T-helper 17 cell (primary cell): ENCODE measurements at places on chromosomes 1 and 21. TPM values are rescaled to one million over a fixed set of nuclear protein-coding genes. Genes with fewer than 3 reads are reported as not detected.

GRCh38 chr1:157404063-157404501, 148.2 kb downstream of the FCRL5 start:
- DNase-seq = no peak

DNA sequence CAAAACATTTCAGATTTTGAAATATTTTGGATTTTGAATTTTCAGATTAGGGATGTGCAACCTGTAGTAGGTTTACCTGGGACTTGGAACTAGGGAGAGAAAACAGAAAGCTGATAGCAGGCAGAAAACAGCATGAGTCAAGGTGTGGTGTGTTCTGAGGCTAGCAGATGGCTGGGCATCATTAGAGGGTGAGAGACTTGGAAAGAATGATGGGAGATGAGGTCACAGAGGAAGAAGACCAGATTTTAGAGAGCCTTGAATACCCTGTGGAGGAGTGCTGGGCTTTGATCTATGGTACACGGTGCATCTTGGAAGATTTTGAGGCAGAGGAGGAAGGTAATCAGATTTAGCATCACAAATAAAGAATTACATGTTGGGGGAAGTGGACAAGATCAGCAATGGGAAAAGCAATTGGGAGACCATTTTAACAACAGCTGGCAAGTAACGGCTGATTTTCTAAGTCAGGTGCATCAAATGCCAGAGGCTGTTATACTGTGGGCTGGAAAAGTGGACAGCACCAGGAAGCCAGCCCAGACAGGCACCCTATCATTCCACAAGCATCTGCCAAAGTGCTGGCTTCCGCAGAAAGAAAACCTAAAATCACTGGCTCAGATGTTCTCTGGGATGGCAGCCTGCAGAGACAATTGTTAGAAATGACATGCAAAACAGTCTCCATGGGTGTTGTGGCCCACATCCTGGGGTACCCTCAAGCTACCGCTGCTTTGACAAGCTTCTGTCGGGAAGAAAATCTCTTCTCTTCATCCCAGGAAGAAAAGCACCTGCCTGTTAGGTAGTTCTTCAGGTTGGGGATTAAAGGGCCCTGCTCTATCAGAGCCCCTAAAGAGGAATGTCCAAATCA, 30.9 kb upstream of the CAMK1G start:
- DNase-seq = no peak

DNA sequence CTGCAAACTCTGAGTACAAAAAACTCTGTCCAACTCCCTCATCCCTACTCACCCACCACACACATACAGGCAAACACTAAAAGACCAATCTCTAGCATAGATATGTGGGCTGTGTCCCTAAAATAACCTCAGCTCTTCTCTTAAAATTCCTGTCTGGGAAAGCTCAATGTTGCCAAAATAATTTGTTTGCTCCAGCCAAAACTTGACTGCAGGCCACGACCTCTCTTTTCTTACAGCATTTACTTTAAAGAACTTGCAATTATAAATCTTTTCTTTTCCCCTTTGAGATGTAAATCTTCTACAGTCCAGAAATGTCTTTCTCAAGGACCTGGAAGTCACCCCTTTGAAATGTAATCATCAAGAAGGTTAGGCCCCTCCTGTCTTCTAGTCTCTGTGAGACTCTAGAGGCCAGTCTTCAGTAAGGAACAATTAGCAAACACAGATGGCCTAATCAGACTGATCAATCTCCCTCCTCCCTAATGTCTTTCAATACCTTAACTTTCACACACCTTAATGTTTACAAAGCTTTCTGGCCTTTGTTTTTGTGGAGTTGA, 483.6 kb upstream of the RGS18 start:
- DNase-seq = no peak

DNA sequence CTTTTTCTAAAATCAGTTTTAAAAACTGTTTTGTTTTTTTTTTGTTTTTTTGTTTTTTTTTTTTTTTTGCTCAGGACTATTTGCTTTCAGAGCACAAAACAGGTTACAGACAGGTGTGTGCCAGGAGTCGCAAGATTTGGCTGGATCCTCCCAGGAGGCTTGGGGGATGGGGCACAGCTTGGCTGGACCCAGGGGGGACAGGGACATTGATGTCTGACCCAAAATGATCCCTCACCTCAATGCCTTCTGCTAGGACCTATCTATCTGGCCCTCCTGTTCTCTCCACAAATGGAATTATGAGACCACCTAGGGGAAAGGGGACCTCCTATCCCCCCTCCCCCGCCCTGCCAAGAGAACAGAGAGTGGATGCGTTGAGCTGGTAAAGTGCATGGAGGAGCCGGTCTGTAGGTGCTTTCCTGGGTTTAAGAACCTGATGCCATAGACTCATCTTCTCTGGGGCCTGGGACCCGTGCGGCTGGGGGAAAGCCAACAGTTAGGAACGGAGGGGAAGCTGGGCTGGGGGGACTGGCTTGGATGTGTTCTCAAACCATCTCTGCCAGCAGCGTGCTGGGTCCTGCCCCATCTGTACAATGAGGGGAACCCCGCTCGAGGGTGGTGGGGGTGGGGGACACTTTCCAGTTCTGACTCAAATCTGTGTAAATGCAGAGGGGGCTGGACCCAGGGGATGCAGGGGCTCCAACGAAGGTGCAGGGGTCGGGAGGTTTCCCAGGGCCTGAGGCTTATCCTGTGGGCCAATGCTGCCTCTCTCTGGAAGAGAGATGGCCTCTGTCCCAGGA, 28.9 kb downstream of the RUNX3 start:
- DNase-seq = no peak

AMY1A gene
- not detected for total RNA-seq

RAB7B gene
- 0.18 TPM for total RNA-seq

TIPRL gene
- total RNA-seq = 17.5 TPM

- DNase-seq = no peak
These were observed 88.4 kb upstream of the C1orf174 start for GRCh38 chr1:3988431-3988830.

- DNase-seq = no peak
These were observed 29.9 kb downstream of the ACTN2 start for GRCh38 chr1:236716160-236716559.

DNA sequence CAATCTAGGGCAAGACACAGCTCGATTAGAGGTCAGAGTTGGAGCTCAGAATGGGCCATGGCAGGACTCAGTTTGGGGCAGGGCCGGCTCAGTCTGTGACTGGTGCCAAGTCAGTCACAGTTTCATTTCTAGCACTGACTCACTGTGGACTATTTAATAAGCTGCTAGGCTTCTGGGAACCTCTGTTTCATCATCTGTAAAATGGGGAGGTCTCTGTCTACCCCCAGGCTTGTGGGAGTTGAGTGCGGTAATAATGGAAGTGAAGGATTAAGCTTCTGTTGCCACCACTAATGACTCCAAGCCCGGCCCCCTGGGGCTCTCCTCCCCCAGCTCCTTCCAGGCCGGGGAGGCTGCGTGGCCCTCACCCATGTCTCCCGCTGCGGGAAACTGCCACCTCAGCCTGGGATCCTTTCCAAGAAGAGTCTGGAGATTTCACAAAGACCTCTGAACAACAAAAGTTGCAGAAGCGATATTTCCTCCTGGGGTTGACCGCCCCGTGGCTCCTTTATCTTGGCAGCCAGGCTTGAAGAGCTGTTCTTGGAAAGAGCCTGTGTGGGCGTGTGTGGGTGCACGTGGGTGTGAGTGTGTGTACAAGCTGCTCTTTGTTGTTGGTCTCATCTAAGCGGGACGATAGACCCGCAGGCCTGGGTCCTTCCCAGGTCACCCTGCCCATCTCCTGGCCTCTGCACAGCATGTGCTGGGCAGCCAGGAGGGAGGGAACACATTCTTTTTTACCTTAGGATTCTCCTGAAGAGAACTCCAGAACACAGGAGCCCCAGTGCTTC, 29.1 kb downstream of the KNCN start:
- no peak for DNase-seq

DNA sequence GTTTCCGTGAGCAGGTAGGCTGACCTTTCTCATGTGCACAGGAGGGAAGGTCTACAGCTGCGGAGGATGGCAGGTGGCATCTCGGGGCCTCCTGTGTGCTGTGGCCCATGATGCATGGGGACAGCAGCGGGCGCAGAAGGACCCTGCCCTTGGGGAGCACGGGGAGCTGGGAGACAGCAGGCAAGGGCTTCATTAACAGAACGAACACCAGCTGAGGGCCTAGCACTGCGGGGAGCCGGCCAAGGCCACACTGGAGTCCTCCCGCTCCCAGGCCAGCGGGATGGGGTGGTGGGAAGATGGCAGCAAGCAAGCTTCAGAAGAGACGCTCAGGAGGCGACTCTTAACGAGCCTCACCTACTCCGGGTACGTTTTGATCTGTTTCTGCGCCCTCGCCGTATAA, 66.6 kb downstream of the SCCPDH start:
- no peak for DNase-seq

- peak; percentile 22 for DNase-seq
These were observed 227.7 kb upstream of the SAMSN1 start for GRCh38 chr21:14773777-14774345.

- DNase-seq = no peak
These were observed 80.9 kb upstream of the KRTAP19-8 start for GRCh38 chr21:31119199-31119598.

GRCh38 chr21:38944402-38944801, 138.7 kb downstream of the ETS2 start:
- DNase-seq = no peak

- no peak for DNase-seq
These were observed 26.3 kb downstream of the CTNNBIP1 start for GRCh38 chr1:9883585-9884449.

DNA sequence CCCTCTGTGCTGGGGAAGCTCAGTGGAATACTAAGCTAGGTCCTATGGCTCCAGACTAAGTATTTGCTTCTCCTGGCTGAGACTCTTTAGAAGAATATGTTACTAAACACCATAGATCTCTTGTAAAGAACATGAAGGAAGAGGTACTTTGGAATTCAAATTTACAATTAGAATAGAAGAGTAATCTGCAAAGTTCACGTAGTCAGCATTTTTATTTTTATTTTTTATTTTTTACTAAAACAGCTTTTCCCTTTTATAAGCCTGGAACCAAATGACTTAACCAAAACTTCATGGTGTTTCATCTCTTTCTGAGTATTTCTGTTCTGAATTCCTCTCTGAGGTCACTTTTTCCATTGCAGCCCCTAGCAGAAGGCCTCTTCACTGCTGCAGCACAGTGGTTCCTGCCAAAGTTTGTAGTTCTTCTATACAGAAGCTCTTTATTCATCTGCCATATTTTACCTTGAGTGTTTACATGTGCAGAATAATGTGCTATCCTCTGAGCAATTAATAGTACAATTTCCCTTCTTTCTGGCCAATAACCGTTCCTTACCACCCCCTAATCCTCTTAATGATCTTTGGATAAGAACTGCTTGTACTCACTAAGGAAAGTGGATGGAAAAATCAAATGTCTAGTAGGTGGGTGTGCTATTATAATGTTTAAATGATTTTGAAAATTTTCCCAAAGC, 27.2 kb downstream of the TSEN15 start:
- no peak for DNase-seq

AMY1C gene
- total RNA-seq = not detected

FNDC10 gene
- total RNA-seq = 3.4 TPM

DNA sequence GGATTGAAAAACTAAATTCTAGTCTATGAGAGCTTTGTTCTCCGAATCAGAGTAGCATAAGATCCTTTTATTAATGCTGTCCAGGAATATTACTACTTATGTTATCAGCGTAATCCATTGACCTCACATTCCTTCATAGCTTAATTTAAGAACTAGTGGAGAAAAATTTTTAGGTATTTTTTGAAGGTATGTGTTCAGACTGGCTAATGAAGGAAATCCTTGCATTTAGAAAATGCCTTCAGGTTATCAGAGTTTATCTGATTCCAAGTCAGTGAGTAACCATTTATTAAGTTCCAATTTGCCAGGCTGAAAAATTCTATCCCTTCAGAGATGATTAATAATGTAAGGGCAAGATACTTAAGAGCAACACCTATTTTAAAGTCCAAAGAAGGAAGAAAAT, 338.2 kb upstream of the B3GALT2 start:
- no peak for DNase-seq

GRCh38 chr1:57311411-57311810, 112.4 kb downstream of the DAB1 start:
- no peak for DNase-seq

DNA sequence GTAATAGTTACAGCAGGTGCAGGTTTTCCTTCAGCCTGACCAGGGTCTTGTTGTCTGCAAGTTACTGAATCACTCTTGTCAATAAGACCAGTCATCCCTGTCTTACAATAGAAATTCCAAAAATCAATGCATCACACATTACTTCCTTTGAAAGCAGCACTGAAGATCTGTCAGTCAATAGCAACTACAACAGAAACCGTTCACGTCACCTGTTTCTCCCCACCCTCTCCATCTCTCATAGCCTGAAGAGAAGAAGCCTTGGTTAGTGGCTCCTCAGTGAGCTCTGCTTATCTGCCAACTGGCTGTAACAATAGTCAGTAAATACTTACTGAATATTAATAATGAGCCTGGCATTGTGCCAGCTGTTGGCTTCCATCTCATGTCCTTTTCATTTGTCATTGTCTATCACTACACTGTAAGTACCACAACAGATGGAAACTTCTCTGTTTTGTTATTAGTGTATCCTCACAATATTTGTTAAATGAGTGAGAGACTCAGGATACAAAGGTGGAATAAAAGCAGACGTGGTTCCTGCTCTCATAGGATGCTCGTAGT, 195.2 kb downstream of the S1PR1 start:
- DNase-seq = no peak

DNA sequence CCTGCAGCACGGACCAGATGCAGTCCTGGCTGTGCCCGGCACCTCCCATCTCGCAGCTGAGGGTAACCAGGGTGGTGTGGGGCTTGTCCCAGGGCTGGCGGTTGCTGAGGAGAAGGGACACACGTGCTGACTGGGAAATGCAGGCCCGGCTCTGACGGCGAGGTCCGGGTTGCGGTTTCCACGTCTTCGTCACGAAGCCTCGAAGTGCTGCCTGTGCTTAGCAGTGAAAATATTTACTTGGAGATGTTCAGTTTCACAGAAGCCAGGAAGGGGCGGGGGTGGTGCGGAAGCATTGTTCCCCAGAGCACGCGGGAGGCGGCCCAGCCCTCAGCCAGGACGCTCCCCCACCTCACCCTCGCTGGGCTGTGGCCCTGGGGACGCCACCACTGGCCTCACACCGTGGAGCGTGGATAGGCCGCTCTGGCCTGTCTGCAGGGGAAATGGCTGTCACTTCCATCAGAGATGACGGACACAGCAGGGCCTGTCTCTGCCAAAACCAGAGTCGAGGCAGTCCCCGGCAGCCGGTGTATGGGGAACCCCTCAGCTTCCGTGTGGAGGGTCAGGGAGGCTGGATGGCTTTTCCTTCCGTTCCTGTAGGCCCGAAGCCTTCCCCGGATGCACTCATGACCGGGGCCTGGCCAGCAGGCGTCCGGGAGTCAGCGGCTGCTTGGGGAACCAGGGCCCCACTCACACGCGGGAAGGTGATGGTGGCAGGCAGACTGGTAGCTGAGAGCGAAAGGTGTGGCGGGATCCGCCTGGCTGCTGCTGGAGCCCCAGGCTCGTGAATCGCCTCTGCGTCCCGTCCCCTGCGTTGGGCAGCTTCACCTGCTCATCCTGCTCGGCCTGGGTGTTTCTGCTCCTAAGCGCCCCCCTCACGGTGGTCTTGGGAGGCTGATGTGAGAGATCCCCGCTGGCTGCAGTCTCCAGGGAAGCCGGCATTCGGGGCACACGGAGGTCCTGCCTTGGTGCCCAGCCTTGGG, 14.7 kb upstream of the POFUT2 start:
- peak; percentile 50 for DNase-seq

PADI4 gene
- total RNA-seq = 1.5 TPM

- DNase-seq = no peak
These were observed 18.6 kb downstream of the NTPCR start for GRCh38 chr1:232968965-232969364.
